ENCODE measurements at places on chromosomes 16 and 17.

- DNase-seq = no peak
Observed at GRCh38 chr17:81885869-81886548, 5.4 kb downstream of the ALYREF start.

GRCh38 chr17:2994441-2994840 lies 69.0 kb downstream of the OR1D5 start:
- no peak for DNase-seq

DNA sequence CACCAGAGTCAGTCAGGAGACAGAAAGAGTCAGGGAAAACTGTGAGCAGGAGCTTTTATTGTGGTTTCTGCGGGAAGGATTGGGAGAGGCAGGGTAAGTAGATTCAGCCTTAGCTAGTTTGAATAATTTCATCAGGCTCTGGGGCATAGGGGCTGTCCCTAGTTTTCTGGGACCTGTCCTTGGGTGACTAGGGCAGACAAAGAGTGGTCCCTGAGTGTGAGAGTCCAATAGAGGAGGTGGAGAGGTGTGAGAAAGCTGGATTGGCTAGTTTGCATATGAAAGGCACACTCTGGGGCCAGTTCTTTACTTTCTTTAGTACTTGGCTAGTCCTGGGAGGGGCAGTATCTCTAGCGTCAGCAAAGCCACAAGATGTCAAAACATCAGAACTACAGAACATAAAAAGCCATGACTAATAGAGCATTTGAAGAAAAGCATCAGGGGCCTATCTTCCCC lies 255.6 kb downstream of the HS3ST3A1 start:
- peak; percentile 97 for DNase-seq

- no peak for DNase-seq
Observed at GRCh38 chr17:68820825-68821481, 134.2 kb downstream of the ABCA8 start.

DNA sequence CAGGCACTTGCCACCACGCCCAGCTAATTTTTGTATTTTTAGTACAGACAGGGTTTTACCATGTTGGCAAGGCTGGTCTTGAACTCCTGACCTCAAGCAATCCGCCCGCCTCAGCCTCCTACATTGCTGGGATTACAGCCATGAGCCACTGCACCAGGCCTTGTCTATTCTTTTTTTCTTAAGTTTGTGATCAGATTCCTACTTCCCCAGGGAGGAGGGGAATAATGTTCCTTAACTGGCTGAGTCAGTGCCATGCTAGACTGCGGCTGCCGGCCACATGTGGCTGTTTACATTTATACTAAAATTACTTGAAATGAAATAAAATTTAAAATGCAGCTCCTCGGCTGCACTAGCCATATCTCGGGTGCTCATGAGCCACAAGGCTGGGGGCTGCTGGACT lies 27.8 kb upstream of the USP36 start:
- peak; percentile 68 for DNase-seq

DNA sequence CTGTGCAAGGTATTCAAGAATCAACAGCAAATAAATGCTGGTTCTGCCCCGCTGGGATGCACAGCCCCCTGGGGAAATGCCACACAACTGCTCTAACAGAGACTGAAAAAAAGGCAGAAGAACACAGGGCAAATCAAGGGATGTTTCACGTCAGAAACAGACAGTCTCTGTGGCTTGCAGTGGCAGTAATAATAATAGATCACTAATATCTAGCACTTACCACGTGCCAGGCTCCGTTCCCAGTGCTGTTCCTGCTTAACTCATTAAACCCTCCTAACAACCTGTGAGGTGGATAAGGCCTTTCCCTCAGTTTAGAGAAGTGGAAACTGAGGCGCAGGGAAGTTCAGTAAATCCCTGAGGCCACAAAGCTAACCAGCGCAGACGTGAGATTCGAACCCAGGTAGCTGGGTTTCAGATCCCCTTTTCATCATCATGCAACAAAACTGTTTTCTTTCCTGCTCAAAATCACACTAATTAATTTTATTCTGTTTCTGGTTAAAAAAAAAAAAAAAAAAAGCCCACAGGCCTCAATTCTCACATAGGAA lies 36.7 kb downstream of the ARHGAP17 start:
- DNase-seq = no peak

DNA sequence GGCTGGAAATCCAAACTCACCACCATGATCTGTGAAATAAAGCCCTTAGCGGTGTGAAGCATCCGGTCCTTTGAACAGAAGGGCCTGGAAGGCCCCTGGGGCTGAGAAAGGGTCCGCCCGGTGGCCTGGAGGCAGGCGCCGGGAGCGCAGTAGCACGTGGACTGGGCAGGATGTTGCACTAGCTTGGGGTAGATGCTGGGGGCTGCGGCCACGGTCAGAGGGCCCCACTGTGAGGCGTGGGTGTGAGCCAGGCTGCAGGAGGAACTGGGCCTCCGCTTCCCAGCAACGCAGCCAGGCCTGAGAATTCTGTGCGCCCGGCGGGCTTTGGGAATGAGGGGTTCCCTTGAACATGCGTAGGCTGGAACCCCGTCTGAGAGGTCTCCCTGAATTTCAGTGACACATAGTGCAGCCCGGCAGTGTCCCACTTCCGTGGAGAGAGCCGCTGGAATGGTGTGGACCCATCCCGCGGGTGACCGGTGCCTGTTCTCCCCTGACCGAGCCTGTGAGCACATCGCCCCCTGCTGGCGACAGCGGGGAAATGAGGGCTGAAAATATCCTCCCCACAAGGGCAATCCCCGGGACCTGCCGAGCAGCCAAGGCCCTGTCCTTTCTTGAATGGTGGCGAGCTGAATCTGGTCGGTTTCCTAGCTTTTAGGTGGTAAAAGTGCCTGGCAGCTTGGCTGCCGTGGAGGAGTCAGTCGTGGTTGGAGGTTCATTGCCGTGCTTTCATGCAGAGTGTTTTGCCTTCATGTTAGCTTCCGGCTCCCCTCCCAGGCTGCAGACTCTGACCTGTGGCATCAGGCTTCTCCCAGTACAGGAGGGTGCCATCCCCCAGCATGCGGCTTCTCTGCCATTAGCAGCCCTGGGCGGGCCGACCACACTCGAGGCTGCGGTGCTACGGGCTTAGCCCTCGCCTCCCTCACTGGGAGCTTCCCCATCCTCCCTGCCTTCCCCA lies 43.8 kb downstream of the DNAJA2 start:
- DNase-seq = peak; percentile 6

Data from non-pigmented ciliary epithelial cell (primary cell).